ENCODE measurements at places on chromosomes 13 and 19.

DNA sequence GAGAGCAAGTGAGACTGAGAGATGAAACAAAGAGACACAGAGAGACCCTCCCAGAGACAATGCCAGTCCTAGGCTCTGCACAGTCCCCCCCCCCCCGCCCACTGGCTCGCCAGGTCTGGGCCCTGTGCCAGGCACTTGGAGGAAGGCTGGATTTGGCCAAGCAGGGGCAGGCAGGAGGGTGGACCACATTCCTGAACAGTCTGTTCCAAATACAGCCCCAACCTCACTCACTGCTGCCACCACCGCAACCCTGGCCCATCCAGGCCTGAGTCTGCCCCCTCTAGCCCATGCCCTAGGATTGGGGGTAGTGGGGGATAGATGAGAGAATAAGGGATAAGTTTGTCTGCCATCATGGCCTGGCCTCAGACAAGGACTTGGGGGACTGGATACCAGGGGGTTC is 19.0 kb downstream of the CYP2F1 start:
- no peak for DNase-seq

GRCh38 chr13:32822771-32823170 is 193.5 kb upstream of the KL start:
- DNase-seq, result no peak

DNA sequence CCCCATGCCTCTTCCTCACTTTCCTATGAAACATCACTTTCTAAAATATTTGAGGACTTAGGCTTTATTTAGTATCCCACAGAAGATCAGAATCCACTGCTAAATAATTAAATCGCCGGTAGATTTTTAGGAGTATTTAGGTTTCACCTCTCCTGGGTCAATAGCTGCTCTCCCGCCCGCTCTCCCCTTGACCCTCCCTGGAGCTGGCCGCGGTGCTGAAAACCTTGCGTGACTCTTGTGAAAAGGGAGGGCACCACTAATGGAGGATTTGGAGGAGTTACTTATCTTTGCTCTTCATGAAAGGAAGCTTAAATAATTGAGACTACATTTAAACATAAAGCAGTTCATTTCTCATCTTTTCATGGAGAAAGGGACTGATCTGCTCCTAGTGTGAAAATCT is 14.1 kb downstream of the POU4F1 start:
- no peak for DNase-seq

- no peak for DNase-seq
Measured at GRCh38 chr13:97526556-97526955, 92.6 kb downstream of the RAP2A start.

- DNase-seq, result no peak
Measured at GRCh38 chr13:62706048-62706447, 1290.4 kb upstream of the PCDH20 start.

Measured in stimulated activated naive CD8-positive, alpha-beta T cell treated with anti-CD3 and anti-CD28 coated beads, Interleukin-15, Interleukin-2, amounts not matched to agents 100 U/mL and 50 U/mL, for 24 hours (primary cell).